ENCODE measurements at places on chromosomes 12 and 14.
A peak's percentile ranks its signal among the peaks of the same experiment; 100 is the strongest.

- no peak for DNase-seq
Measured at GRCh38 chr12:131088701-131089530, 135.2 kb downstream of the ADGRD1 start.

- no peak for DNase-seq
Measured at GRCh38 chr14:61460718-61461611, 139.6 kb downstream of the PRKCH start.

- no peak for DNase-seq
Measured at GRCh38 chr12:16901946-16902345, 296.0 kb upstream of the LMO3 start.

GRCh38 chr12:119994892-119995658 lies 6.0 kb downstream of the BICDL1 start:
- no peak for DNase-seq

DNA sequence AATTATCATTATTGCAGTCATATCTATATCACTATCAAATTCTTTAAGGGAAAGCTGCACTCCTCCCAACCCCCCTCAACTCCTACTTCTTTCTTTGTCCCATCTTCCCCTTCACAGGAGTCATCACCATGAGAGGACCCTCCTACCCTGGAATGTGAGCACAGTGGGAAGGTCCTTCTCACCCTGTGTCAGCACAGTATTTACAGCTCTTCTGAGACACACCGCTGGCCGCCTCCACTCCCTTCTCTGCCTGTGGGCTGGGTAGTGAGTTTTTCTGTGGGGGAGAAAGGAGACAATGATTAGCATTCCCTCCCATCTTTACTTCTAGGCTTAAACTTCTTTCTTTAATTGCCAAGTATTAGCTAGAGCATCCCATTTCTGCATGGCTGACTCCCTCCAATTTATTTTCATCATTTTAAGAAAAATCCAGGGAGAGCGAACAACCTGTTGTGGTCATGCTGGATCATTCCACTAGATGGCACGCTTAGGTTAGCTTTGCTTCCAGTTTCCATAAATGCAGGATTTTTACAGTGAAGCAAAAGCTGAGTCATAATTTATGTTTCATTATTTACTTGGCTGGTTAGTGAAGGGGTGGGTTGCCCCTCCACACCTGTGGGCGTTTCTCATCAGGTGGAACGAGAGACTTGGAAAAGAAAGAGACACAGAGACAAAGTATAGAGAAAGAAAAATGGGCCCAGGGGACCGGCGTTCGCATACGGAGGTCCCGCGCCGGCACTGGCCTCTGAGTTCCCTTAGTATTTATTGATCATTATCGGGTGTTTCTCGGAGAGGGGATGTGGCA lies 188.5 kb downstream of the ALX1 start:
- no peak for DNase-seq

DNA sequence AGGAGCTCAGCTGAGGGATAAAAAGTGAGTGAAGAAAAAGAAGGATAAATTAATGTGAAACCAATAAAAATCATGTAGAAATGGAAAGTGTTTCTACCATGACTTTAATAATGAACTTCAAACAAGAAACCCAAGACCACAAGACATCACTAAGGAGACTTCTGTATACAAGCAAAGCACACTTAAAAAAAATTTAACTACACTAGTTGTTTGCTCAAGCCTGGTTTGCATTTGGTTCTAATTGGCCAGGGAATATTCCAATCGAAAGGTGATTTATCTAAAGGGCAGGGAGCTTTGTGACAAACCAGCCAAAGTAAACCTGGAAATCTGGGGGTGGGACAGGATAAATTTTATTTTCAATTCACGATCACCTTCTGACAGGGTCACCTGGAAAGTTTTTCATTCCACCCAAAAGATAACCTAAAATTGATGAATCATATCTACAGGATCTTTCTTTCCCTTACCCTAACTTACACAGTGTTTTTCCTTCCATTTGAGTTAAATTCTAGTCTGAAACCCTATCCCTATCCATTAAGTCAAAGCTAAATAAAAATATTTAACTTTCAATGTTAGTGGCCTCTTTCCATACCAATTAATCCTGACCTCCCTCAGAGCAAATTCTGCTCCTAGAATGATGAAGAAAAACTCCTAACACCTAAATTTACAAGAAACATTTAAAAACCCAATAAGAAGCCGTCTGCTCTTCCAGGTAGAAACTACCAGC lies 2.6 kb downstream of the EGLN3 start:
- DNase-seq, result peak; percentile 45

GRCh38 chr12:71161591-71161990 lies 3.8 kb upstream of the TSPAN8 start:
- DNase-seq, result no peak

DNA sequence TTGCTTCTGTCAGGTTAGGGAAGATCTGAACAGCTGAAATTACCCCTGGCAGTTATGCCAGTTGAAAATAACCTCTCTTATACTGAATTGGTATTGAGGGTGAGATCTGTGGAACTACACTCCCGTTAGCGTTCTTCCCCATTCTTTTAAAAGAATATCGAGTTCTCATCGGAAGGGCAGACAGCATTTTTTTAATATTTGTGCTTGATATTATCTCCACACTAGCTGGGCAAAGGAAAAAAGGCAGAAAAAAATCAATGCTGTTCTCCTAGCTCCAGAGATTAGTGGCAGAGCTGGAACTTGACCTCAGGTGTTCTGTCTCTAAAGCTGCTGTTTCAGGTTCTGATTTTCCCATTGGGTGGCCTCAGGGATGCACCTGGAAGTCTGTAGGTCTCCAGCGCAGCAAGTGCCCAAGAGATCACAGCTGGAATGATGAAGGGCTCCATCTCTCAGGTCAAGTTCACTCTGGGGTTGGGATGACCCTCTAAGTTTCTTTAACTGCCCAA lies 67.5 kb downstream of the SLC38A1 start:
- DNase-seq, result no peak

DNA sequence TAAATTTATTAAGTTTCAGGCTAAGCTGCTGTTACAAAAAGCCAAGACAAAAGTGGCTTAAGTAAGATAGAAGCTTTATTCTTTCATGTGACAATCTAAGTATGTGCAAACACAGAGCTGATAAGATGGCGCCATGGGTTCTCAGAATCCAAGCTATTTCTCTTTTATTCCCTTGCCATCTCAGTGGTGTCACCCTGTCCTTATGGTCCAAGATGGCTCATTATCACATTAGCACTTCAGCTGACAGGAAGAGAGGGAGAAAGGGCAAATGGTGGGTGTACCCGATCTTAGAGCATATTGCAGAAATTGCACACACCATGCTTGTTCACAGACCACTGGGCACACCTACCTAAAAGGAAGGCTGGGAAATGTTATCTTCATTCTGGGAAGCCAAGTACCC lies 211.7 kb downstream of the TMTC2 start:
- no peak for DNase-seq

GRCh38 chr14:34926552-34926951 lies 51.4 kb upstream of the BAZ1A start:
- no peak for DNase-seq

GRCh38 chr12:49705479-49706134 lies 1.6 kb downstream of the FMNL3 start:
- no peak for DNase-seq

GRCh38 chr12:90574676-90575075 lies 380.3 kb downstream of the CCER1 start:
- DNase-seq, result no peak

DNA sequence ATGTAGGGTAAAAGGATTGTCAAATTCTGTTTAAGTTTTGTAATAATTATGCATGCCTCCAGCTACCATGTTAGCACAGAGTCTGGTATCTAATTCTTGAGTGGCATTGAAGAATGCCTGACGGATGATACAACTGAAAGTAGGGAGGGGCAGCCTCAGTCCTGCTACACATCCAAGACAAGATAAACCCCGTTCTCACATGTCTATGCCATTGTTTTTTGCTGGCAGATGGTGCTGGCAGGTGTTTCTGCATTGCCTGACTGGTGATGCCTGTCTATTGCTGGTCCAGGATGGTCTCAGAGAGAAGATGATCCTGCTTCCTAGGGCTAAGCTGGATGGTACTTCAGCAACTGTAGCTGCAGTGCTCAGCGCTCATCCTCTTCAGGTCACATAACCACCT lies 245.8 kb upstream of the NAV3 start:
- no peak for DNase-seq

- no peak for DNase-seq
Measured at GRCh38 chr12:69047990-69048389, 115.0 kb upstream of the CPM start.

GRCh38 chr12:12441429-12441807 lies 84.5 kb downstream of the BORCS5 start:
- DNase-seq, result no peak

DNA sequence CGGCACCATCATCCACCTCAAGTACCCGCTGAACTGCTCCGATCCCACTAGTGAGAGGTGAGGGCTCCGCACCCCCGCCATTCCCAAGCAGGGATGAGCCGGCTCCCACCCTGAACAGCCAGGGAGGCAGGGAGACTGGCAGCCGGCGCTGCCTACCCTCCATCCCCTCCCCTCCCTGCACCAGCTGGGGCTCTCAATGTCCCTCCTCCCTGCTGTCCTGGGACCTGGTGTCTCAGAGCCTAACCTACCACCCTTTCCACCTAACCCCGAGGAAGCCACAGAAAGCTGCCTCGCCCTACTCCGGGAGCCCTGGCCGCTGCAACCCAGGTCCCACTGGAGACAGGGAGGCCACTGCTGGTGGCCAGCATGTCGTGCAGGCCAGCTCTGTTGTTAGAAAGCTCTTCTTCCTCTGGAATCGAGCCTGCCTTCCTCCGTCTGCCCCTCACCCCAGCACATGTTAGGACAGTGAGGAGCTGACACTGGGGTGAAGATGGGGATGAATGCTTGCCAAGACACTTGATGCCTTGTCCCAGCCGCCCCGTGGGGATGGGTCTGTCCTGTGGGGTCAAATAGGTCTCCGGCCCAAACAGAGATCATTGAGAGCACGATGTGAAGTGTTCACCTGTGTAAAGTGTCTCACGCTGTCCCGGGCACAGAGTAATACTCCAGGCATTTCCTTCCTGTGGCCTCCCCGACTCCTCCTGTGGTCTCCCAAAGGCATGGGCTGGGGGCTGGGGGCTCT lies 1.1 kb downstream of the PTPN6 start:
- DNase-seq, result no peak

DNA sequence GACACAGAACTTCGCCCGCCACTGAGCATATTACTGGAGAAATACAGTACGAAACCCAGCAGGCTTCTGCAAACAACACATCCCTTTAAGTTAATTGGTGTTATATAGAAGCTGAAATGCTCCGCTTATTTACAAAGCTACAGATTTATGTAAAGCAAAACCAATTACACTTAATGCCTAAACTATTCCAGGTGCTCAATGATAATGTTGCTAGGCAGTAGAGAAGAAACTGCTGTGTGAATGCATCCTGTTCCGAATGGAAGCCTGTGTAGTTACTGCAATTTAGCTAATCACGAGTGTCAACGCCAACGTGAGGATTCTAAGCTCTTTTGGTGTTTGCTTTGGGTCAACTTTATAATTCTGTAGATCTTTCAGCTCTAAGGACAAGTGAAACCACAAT lies 89.8 kb downstream of the SLC15A5 start:
- DNase-seq, result no peak

DNA sequence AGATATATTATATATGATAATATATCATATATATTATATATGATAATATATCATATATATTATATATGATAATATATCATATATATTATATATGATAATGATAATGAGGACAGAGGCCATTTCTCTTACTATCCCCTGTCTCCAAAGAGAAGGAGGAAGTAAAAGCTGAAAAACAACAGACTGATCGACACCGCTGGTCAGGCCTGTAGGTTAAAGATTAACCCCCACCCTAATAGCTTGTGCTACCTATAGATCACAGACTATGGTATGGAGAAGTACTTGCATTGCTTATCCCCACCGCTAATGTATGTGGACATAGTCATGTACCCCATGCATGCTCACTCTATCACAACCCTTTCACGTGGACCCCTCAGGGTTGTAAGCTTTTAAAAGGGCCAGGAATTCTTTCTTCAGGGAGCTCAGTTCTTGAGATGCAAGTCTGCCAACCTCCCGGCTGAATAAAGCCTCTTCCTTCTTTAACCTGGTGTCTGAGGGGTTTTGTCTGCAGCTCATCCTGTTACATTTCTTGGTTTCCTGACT lies 786.1 kb upstream of the TMEM132C start:
- no peak for DNase-seq

GRCh38 chr12:13940335-13940865 lies 41.0 kb downstream of the GRIN2B start:
- no peak for DNase-seq

DNA sequence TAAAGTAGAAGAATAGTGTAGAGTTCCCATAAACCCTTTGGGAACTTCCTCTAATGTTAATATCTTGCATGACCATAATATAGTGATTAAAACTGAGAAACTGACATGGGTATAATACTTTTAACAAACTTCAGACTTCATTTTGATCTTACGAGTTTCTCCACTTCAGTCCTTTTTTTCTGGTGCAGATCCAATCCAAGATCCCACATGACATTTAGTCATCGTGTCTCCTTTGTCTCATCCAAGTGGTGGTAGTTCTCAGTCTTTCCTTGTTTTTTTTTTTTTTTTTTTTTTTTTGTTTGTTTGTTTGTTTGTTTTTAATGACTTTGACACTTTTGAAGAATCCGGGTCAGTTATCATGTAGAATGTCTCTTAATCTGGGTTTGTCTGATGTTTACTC lies 179.2 kb downstream of the CACNA1C start:
- DNase-seq, result no peak

DNA sequence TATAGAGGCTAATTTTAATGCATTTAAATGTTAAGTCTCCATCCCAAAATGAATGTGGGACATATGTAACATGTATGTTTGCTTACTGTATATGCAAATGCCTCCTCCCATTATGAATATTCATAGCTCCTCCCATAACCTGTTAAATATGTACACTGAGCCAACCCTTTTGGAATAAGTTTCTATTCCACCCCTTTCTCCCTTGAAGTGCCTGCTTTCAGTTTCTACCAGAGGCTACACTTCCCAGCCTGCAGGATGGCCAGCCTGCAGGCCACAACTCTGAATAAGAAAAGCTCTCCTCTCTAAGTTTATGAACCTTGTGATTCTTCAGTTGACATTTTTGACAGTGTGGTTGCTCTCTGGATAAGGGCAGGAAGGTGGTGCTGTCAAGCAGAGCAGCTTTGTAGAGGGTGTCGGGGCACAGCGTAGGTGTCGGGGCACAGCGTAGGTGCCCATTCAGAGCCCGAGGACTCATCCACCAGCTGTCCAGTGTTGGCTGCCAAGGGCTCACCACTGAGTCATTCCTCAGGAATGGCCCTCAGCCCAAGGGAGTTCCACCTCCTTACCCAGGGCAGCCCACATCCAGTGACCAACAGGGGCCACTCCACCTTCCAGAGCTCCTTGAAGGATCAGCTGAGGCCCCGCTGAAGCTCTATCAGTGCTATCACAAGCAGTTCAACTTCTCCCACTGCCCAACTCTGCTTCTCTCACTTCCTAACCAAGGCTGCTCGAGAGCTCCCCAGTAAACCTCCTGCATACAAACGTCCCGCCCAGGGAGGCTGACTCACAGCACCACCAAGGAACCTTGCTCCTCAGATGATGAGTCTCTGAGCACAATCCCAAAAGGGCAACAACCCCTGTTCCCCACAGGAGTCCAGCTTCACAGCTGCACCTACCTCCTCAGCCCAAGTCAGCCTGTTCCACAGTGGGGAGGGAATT lies 31.4 kb downstream of the VWF start:
- no peak for DNase-seq

Measured in hematopoietic multipotent progenitor cell (in vitro differentiated cells).